ENCODE measurements at places on chromosomes 11 and 22. TPM values are rescaled to one million over a fixed set of nuclear protein-coding genes. Genes with fewer than 3 reads are reported as not detected.

The FAM180B gene
- not detected for total RNA-seq

- H3K36me3 ChIP-seq: no peaks in the 10 kb centered on the region
- H3K27me3 ChIP-seq: no peaks in the 10 kb centered on the region
- H3K4me1 ChIP-seq: no peaks in the 10 kb centered on the region
- no peak overlapping the region for H3K27ac ChIP-seq
- no peak for DNase-seq
Observed at GRCh38 chr11:69367211-69367964, 73.4 kb downstream of the MYEOV start.

DNA sequence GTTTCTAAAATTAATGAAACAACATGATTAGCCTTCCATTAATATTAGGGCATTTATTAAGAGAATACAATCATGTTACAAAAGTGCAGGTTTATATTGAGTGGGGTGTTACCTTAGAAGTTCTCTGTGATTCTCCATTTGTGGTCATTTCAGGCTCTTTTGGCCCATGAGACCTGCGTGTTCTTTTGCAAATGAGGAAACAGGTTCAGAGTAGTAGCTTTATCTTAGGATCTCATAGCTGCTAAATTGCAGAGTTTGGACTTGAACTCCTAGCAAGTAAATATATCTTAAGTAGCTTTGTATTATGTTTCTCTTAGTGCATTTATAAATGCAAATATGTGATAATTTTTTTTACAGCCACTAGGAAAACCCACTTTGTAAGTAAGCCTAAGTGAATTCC, 18.3 kb downstream of the FAR1 start:
- H3K27ac ChIP-seq: 0 out of 2 replicates have a peak overlapping the region, but pooled peaks have one; percentile 3
- H3K4me1 ChIP-seq: peaks cover 27% of the 10 kb centered on the region
- no peak overlapping the region for H3K4me3 ChIP-seq
- H3K36me3 ChIP-seq: no peaks in the 10 kb centered on the region
- no peaks in the 10 kb centered on the region for H3K27me3 ChIP-seq
- no peak for DNase-seq

- H3K36me3 ChIP-seq: no peaks in the 10 kb centered on the region
- peak; percentile 24 for DNase-seq
- no peaks in the 10 kb centered on the region for H3K27me3 ChIP-seq
Observed at GRCh38 chr11:33179348-33179803, 18.1 kb upstream of the CSTF3 start.

GRCh38 chr11:67374571-67375281, 1.3 kb upstream of the CLCF1 start:
- no peaks in the 10 kb centered on the region for H3K36me3 ChIP-seq
- peaks cover 86% of the 10 kb centered on the region for H3K27me3 ChIP-seq
- DNase-seq: no peak

DNA sequence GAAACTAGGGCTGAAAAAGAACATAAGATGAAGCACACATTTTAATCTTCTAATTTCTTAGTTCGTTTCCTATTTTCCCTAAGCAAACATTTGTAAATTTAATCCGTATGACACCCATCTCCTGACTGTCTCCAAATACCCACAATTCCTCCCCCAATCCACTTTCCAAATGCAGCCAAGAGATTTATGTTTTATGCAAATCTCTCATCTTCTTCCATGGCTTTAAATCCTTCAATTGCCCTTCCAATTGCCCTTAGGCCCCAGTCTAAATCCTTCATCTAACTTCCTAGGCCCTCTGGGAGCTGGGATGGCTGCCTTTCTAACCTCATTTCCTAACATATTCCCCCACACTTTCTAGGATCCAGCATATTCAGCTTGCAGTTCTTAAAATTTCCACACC, 18.0 kb upstream of the POU2AF1 start:
- H3K4me3 ChIP-seq: no peak overlapping the region
- H3K27me3 ChIP-seq: no peaks in the 10 kb centered on the region
- H3K27ac ChIP-seq: no peak overlapping the region
- H3K36me3 ChIP-seq: no peaks in the 10 kb centered on the region

DNA sequence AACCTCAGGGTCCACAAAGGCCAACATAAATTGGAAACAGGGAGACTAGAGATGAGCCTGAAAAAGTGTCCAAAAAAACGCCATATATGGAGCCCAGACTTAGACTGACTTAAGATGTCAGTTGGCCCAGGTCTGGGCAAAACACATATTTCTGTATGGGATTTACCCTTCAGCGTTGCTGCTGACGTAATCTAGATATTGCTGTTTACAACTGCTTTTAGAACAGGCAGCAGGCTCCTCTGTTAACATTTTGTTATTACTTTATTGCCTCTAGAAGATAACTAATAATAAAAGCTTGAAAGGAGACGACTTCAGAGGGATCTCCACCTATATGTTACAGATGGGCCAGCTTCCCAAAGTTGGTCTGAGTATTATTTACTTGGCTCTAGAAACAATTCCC, 8.7 kb downstream of the ME3 start:
- H3K4me1 ChIP-seq: no peaks in the 10 kb centered on the region
- H3K36me3 ChIP-seq: no peaks in the 10 kb centered on the region
- H3K4me3 ChIP-seq: no peak overlapping the region
- H3K27ac ChIP-seq: no peak overlapping the region

The GUCD1 gene
- total RNA-seq: 91.1 TPM

DNA sequence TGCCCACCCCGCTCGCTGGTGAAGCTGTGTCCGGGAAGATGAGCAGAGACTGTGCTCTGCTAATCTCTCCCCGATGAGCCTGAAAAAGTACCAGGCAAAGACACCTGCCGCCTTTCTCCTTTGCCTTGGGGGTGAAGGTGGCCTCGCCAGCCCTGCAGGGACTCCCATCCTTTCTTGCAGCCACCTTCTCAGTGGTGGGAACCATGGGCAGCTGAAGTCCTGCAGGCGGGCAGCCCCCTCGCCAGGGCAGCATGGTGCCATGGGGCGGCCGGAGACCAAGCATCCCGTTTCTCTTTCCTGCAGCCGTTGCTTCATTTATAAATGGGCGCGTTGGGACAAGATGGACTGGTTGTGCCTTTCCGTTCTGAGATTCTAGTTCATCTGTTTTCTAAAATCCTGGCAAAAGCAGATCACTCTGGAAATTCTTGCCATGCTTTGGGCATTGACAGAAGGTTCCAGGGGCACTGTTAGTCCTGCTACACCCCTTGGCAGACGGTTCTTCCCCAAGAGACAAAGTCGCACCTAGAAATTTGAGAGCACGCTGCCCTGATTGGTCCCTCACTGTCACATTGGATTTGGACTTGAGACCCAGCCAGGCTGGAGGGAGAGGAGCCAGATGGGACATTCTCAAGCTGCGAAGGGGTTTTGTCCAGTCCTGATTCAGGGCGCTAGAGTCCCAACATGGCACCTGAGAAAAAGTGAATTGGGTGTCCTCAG, 7.5 kb downstream of the CTTN start:
- no peak overlapping the region for H3K27ac ChIP-seq
- peaks cover 53% of the 10 kb centered on the region for H3K36me3 ChIP-seq
- no peak overlapping the region for H3K4me3 ChIP-seq
- peaks cover 11% of the 10 kb centered on the region for H3K4me1 ChIP-seq

- peaks cover 5% of the 10 kb centered on the region for H3K4me1 ChIP-seq
- H3K27ac ChIP-seq: no peak overlapping the region
Observed at GRCh38 chr11:126570489-126570888, 215.0 kb downstream of the ST3GAL4 start.

The SORL1 gene
- total RNA-seq: 78.3 TPM

GRCh38 chr11:67213178-67213621, 53.1 kb upstream of the GRK2 start:
- no peak overlapping the region for H3K27ac ChIP-seq
- no peak for DNase-seq
- no peaks in the 10 kb centered on the region for H3K4me1 ChIP-seq
- no peaks in the 10 kb centered on the region for H3K27me3 ChIP-seq
- H3K36me3 ChIP-seq: peaks cover 24% of the 10 kb centered on the region
- H3K4me3 ChIP-seq: no peak overlapping the region

GRCh38 chr22:45531441-45532234, 29.0 kb downstream of the FBLN1 start:
- no peaks in the 10 kb centered on the region for H3K4me1 ChIP-seq
- no peak for DNase-seq
- H3K27ac ChIP-seq: peak overlapping the region; percentile 32
- H3K4me3 ChIP-seq: no peak overlapping the region
- no peaks in the 10 kb centered on the region for H3K27me3 ChIP-seq

DNA sequence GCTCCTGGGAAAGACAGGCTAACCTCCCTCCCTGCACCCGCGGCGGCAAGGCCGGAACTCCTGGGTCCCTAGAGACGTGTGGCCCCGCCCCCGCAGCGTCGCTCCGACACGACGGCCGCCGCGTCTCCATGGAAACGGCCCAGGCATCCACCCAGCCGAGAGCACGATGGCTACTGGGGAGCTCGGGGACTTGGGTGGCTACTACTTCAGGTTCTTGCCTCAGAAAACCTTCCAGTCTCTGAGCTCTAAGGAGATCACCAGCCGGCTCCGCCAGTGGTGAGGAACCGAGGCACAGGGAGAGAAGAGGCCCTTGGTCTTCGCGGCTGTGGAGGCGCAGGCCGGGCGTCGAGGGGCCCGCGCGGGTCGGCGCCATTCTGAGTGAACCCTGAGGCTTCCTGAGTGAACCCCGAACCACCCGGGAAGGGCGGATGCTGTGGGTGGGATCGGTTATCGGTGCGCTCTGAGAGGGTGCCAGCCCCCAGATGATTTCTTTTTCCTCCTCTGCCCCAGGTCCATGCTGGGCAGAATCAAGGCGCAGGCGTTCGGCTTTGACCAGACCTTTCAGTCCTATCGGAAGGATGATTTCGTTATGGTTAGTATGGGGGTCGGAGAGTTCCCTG, at the start of gene CFAP300:
CFAP300 (plus strand) TSS at position 133 of the 620 bp plus-strand sequence; CDS start at position 167, 34 bp downstream.
- peaks cover 10% of the 10 kb centered on the region for H3K4me1 ChIP-seq
- no peak within 1 kb of the TSS for H3K27ac ChIP-seq
- H3K36me3 ChIP-seq: no peaks in the 10 kb centered on the region
- H3K27me3 ChIP-seq: peaks cover 12% of the 10 kb centered on the region

DNA sequence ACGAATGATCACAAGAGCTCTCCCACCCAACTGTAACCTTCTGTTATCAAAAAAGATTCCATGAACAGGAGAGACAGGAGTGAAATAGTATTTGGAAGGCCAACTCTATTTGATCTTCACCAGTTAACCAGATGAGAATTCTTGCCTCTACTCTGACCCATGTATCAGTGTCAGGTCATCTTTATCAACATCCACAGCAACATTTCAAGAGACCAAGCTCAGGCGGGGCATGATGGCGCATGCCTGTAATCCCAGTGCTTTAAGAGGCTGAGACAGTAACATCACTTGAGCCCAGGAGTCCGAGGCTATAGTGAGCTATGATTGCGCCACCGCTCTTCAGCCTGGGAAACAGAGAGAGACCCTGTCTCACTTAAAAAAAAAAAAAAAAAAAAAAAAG, 62.3 kb downstream of the GAB2 start:
- DNase-seq: no peak
- no peaks in the 10 kb centered on the region for H3K27me3 ChIP-seq
- H3K27ac ChIP-seq: no peak overlapping the region
- H3K36me3 ChIP-seq: no peaks in the 10 kb centered on the region

DNA sequence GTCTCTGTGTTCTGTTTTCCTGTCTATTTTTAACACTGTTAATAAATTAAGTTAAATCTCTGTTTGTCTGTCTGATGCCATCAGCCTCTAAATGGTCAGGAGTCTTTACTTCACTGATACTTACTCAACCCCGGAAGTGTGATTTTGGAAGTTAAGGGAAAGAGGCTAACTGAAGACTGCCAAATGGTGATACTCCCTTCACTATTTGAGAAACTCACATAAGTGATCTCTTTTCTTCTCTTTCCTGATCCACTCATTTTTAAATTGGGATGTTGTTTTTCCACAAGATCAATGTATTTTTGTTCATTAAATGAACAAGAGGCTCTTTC, 389 bp upstream of the CASP12 start:
- H3K27me3 ChIP-seq: no peaks in the 10 kb centered on the region
- H3K27ac ChIP-seq: no peak overlapping the region
- no peaks in the 10 kb centered on the region for H3K36me3 ChIP-seq
- H3K4me1 ChIP-seq: peaks cover 33% of the 10 kb centered on the region
- DNase-seq: no peak

The TTC36 gene
- 1.0 TPM for total RNA-seq

GRCh38 chr11:122743949-122744348, 88.4 kb downstream of the UBASH3B start:
- no peaks in the 10 kb centered on the region for H3K27me3 ChIP-seq
- no peak overlapping the region for H3K27ac ChIP-seq
- no peaks in the 10 kb centered on the region for H3K36me3 ChIP-seq
- no peaks in the 10 kb centered on the region for H3K4me1 ChIP-seq

- no peak for DNase-seq
- peaks cover 12% of the 10 kb centered on the region for H3K4me1 ChIP-seq
- H3K27ac ChIP-seq: no peak overlapping the region
- no peaks in the 10 kb centered on the region for H3K36me3 ChIP-seq
Observed at GRCh38 chr11:116718955-116719501, 53.8 kb downstream of the BUD13 start.

- no peaks in the 10 kb centered on the region for H3K36me3 ChIP-seq
- H3K27ac ChIP-seq: no peak overlapping the region
- no peak overlapping the region for H3K4me3 ChIP-seq
- peaks cover 6% of the 10 kb centered on the region for H3K27me3 ChIP-seq
Observed at GRCh38 chr22:42271906-42272305, 1.5 kb upstream of the TCF20 start.

The ACRV1 gene
- not detected for total RNA-seq

DNA sequence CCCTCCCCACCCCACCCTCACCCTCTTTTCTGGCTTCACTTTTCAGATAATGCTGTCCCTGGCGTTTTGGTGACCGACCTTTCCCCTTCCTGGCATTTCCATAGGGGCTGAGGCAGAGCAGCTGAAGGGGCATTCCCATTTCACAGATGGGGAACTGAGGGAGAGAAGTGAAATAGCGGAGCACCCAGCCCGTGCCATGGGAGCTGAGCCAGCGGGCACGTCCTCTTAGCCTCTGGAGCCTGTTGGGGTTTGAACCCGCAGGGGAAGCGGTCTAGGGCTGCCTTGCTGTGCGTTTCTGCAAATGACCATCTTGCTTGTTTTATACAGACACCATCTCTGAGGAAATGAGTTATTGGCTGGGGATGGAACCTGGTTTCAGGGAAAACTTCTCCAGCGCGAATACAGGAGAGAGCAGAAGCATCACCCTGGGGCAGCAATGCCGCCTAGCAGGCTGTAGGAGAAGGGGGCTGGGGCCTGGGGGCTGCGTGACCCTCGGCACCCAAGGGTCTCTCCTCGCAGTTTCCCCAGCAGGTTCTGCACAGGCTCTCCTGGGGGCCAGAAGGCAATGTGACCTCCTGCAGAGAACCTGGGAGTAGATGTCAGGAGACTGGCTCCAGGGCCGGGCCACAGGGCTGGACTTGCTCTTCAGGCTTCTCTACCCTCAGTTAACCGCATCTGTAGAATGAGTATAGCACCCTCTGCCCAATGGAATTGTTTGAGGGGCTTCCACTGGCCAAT, 1.5 kb downstream of the PTPRJ start:
- peaks cover 26% of the 10 kb centered on the region for H3K27me3 ChIP-seq
- no peak overlapping the region for H3K27ac ChIP-seq
- H3K36me3 ChIP-seq: no peaks in the 10 kb centered on the region
- no peak for DNase-seq

DNA sequence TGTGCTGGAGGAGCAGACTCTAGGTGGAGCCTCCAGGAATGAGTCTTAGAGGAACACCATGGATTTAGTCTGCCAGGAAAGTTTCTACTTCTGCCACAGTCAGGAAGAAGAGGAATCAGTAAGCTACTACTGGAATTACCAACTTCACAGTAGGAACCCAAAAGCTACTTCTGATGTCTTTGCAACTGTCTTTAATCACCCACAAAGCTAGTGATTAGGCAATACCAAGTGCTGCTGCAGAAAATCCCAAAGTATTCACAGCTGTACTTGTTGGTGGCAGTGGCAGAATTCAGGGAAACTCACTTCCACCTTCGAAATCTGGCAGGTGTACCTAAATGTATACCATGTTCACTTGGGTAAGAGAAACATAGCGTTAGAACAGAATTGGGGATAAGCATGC, 264.5 kb upstream of the SORL1-AS1 start:
- H3K4me1 ChIP-seq: peaks cover 7% of the 10 kb centered on the region
- no peak overlapping the region for H3K27ac ChIP-seq
- no peaks in the 10 kb centered on the region for H3K36me3 ChIP-seq

The GGTLC3 gene
- not detected for total RNA-seq

The MS4A4E gene
- total RNA-seq: not detected

All from GM23338 (cell line).